ENCODE measurements at places on chromosomes 2 and 18.

GRCh38 chr2:19757586-19757985, 144.2 kb downstream of the TTC32 start:
- no peak for DNase-seq

- DNase-seq = no peak
These were observed 42.1 kb upstream of the FAM124B start for GRCh38 chr2:224444021-224444420.

- DNase-seq = no peak
These were observed 506.7 kb upstream of the CNTNAP5 start for GRCh38 chr2:123518367-123518766.

DNA sequence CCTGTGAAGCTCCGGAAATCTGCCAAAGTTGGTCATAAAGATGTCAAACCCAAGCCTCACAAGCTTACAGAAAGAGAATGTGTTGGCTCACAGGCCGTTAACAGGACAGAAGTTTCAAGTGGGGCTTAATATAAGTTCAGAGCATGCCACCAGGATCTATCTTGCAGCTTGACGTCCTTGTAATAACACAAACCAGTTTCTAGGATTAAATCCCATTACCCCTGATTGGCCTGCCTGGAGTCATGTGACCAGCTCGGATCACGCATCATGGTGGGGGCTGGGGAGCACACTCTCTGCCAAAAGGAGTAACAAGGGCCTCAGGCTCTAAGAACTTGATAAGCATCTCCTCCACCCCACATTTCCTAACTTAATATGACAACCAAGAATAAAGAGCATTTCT, 38.9 kb upstream of the SCG2 start:
- DNase-seq = no peak

GRCh38 chr2:51920509-51920908, 888.6 kb upstream of the NRXN1 start:
- DNase-seq = no peak

DNA sequence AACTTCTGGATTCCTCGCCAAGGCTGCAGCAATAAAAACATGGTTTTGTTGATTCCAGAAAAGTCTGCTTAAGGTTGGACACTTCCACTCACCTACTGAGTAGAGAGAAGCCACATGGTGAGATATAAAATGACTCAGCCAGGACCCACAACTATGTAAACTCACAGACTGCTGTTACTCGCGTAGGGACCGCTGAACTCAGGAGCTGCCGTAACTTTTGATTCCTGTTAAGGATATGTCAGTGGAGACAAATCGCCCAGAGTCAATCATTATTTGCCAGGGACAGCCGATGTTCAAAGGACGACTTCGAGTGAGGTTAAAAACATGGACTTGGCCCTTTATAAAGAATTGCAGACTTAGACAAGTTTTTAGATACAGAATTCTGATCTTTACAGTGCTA, 25.6 kb downstream of the CYB5A start:
- no peak for DNase-seq

DNA sequence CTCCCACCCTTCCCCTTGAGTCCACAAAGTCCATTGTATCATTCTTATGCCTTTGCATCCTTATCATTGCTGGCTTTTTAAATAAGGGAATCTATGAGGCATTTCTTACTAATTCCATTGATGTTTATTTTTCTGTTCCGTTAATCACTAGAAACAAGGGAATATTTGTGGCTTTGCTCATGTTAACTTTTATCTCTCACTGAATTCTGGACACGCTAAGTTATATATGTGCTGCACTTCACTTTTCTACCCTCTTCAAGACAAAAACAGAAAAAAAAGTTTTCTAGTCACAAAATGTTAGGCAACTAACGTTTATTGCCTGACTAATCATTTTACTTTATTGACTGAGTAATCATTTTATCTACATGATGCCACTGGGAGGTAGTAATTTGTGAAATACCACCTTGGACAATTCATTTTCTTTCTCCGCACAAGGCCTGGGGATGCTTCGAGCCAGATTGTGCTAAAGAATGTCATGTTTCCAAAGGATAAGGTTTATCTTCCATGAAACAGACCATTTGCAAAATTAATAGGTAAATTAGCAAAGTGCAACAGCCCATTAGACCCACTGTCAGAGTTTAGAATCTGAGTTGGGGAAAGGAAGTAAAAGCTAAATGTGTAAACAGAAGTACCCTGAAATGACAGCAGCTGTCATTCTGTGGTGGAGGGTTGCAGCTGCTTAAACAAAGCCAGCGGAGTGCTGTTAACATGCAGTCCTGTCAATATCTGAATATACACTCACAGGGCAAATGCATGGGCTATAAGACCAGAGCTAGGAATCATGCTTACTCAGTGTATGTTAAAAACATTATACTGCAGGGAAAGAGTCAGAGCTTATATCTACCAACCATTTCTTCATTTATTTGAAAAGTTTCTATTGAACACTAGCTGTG, 658.7 kb downstream of the CNTNAP5 start:
- DNase-seq = no peak

DNA sequence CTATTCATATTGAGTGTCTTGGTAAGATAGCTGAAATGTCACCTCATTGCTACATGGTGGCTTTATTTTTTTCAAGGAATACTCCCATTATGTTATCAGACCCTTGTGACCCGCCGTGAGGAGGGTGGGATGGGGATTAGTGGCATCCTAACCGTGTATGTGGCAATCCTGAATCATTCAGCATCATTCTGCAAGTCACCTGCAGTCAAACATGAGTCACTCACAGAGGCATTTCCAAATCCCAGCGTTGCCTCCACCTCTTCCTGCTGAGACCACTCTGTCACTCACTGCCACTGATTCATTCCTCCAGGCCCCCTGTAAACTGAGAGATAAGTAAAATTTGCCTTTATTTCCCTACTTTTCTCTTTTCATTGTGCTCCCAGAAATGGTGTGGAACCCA, 307.4 kb upstream of the KLHL29 start:
- DNase-seq = no peak

- peak; percentile 75 for DNase-seq
These were observed 66.4 kb downstream of the EPAS1 start for GRCh38 chr2:46363535-46364170.

- no peak for DNase-seq
These were observed 14.9 kb downstream of the FBLN7 start for GRCh38 chr2:112153179-112153490.

- DNase-seq = no peak
These were observed 132.6 kb downstream of the PKP4 start for GRCh38 chr2:158589303-158589702.

GRCh38 chr2:170817093-170818035, 677 bp downstream of the GAD1 start:
- no peak for DNase-seq

- no peak for DNase-seq
These were observed 17.9 kb downstream of the SDC1 start for GRCh38 chr2:20207051-20207450.

GRCh38 chr2:181158427-181158826, 178.0 kb downstream of the UBE2E3 start:
- no peak for DNase-seq

- no peak for DNase-seq
These were observed 129.5 kb downstream of the MSTN start for GRCh38 chr2:189933041-189933440.

GRCh38 chr2:53242090-53242489, 525.5 kb upstream of the CHAC2 start:
- DNase-seq = no peak

DNA sequence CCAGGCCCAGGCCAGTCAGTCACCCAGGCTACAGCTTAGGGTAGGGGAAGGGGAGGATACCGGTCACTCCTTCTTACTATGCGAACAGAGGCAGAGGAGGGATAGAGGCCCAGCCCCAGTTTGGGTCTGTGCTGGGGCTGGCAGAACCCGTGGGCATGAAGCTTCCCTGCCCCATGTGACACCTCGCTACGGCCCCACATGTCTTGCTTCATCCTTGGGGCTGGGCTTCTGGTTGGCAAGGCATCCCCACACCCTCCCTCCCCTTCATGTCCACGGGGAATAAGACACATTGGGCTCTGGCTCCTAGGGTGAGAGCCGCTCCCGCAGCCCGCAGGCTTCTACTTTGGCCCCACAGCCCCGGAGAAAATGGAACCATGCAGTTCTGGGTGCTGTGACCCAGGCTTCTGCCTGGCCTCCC, 32.4 kb downstream of the HS1BP3 start:
- peak; percentile 12 for DNase-seq

GRCh38 chr18:51168960-51169662, 28.4 kb downstream of the MEX3C start:
- no peak for DNase-seq
